RWPE2 (cell line): ENCODE measurements at places on chromosomes 11 and 22.

DNA sequence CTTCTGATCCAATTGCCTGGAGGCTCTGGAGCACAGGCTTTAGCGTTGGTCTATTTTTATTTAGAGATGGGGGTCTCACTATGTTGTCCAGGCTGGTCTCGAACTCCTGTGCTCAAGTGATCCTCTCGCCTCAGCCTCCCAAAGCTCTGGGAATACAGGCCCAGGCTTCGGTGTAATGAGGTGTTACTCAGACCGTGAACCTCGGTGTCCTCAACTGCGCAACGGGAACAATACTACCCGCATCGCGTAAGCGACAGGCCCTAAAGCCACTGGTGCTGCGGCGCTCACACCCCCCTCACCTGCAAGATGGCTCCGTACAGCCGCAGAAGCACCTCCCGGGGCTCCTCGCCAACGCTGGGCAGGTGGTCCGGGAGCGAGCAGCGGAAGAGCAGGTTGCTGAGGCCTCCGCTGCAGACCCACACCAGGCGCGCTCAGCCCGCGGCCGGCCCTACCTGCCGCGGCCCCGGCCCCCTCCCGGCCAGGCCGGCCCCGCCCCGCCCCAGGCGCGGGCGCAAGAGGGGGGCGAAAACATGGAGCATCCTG, 628 bp downstream of the CHKB start:
- DNase-seq: no peak

- no peak for DNase-seq
These were observed 117.1 kb downstream of the LDLRAD3 start for GRCh38 chr11:36060926-36061325.

DNA sequence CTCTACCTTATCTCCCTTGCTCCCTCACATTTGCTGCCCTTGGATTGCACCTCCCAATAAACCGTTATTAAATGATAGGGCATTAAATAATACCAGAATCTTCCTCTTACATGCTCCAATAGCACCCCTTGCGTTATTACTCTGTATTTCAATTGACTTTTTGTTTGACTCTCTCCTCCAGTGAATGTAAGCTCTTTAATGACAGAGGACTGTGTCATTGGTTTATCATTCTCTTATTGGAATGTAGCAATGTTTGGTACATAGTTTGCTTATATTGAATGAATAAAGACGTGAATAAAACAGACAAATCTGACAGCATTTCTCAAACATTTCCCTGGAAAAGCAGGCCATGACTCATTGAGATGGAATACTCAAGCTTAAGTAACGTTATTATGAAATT, 8.7 kb upstream of the MPEG1 start:
- no peak for DNase-seq

DNA sequence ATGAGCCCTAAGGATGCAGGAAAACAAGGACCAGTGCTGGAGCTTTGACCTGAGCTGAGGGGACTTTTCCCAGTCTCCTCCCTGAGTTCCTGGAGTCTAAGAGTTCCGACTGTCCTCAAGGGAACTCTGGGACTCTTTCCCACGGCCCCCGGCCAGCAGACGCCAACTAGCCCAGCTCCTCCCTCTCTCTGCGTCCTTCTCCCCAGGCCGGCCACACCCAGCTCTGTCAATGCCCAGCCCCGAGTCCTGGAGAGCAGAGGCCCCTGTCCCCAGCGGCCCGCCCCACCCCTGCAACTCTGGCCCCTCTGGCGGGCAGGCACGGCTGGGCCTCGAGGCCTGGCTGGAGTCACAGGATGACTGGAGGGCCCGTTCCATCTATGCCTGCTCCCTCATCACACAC, 29.8 kb downstream of the NECTIN1 start:
- DNase-seq: no peak

DNA sequence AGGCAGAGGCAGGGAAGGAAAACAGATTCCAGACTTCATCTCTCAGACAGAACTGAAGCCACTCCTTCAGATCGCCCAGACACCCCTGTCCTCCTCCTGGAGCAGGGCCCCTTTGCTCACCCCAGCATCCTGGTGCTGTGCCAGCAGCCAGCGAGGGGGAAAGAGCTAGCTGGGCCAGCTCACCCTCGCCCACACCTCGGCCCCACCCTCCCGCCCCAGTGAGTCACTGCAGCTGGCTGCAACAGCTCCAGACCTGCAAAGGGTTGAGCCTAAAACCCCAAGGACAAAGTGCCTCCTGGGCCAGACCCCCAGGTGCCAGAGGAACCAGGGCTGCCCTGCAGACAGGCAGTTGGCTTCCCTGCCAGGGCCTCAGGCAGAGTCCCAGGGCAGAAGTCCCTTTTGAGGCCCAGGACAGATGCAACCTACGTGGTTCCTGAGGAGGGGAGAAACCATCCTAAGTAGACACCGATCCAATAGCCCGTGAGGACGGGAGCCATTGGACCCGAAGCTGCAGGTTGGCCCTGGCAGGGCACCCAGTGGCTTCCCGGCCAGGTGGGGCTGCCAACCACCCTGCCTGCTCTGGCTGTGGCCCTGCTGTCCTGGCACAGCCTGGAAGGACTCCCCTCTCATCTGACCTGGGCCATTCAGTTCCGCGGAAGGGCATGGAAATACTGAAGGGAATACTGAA, 7.2 kb downstream of the AHNAK start:
- peak; percentile 89 for DNase-seq

GRCh38 chr11:117520201-117520600, 192.5 kb downstream of the CEP164 start:
- DNase-seq: no peak
